Fibroblast of skin of back (primary cell): ENCODE measurements at places on chromosomes 1 and 21.

DNA sequence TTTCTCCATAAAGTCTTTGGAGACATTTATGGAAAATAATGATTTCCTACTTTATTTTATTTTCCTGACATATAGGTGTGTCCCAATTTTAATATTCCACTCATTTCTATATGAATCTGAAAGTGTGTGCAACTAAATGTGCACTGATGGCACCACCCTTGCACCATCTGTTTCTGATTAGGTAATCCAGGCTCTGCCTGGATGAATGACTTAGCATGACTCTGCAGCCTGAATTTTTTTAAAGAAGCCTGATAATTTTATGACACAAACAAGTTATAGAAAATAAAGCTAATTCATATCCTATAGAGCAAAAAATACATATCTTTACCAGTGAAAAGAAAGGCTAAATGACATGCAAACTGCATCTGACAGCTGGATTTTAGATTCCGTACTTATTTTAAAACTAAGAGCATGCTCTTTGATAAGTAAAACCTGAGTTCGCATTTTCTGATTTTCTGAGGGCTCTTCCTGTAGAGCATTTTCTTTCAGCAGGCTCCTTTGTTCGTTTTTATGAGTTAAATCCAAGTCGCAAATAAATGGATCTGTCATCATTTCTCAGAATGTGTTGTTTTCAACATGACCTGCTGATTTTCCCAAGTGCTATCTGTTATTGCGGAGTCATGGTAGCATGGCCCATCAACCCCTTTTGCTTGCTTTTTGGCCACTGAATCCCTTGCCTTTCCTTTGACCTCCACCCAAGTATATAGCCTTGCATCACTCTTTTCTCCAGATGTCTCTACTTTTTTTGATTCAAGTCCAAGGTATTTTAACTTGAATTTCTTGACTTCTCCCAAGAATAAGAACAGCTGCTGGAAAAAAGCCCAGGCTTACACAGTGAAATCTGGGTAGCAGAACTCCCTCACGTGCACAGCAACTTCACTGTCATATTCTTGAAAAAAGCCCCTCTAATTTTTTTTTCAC, 52.8 kb upstream of the LYPLAL1 start:
- peak; percentile 75 for DNase-seq

DNA sequence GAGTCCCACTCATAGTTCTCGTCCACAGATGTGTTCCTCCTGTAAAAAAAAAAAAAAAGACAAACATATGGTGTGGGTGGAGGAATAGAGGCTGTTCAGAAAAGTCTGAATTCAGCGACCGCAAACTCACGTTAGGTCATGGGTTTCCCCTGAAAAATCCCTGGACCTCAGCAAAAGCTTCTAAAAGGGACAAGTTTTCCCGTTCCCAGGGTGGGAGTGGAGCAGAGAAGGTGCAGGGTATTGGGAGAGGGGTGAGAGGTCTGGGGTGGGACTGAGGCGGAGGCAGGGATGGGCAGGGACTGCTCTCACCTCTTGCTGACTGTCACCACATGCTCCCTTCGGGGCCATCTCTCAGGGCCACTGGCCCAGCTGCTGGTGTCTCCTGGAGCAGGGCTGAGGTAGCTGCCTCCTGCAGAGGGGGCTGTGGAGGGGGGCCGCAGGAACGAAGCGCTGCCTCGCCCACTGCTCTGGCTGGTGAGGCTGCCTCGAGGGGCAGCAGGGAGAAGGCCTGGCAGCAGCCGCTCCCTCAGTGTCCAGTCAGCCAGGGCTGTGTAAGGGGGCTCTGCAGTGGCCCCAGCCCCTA, 2.6 kb upstream of the TAGLN2 start:
- no peak for DNase-seq

DNA sequence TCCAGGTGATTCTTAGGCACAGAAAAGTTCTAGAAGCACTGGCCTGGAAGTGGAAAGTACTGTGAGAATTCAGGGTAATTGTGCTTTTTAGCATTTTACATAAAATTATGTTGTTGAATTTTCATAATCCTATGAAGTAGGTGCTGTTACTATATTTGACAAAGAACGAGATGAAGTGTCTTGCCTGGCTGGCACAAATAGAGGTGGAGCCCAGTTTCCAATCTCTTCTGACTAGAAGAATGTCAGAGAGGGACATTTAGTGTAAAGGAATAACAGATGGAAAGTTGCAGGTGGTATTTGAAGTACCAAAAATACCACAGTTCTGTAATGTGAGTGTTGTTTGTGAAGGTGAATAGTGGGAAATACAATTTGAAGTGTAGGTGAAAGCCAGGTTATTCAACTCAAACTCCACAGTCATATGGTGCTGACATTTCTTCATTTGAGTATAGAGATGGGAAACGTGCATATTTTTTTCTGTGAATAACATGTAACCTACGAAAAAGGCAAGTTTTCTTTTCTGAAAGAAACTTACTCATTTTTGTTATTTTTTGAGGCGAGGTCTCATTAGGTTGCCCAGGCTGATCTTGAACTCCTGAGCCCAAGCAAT, 3.5 kb upstream of the TMCO2 start:
- no peak for DNase-seq

DNA sequence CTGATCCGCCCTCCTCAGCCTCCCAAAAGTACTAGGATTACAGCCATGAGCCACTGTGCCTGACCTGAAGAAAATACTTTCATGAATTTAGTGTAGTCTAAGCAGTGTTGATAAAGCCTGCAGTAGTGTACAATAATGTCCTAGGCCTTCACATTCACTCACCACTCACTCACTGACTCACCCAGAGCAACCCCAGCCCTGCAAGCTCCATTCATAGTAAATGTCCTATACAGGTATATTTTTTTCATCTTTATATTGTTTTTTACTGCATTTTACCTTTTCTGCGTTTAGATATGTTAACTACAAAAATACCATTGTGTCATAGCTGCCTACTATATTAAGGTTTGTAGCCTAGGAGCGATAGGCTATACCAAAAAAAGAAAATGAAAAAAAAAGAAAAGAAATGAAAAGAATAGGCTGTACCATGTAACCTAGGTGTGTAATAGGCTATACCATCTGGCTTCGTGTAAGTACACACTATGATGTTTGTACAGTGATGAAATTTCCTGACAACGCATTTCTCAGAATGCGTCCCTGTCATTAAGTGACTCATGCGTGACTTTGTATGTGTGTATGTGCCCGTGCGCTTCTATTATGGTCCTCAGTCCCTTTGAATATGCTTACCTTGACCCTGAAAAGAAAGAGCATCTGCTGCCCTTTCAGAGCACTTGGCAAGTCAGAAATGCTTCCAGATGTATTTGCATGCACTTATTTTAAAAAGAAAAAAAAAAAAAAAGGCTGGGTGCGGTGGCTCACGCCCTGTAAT, 9.2 kb upstream of the SLAMF8 start:
- peak; percentile 50 for DNase-seq

DNA sequence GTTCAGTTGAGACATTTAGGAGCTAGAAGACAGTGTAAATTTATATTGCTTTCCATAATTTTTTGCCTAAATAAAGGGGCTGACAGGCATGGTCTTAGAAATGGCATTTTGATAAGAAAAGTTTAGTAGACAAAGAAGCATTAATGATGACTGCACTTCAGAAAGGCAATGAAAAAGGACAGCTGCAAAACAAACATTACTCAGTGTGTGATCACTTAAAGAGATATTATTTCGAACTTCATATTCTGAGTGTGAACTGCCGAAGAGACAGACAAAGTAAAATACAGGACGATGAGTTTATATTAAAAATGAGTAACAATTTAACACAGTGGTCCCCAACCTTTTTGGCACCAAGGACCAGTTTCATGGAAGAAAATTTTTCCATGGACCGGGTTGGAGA, 243.1 kb downstream of the DPYD start:
- no peak for DNase-seq

DNA sequence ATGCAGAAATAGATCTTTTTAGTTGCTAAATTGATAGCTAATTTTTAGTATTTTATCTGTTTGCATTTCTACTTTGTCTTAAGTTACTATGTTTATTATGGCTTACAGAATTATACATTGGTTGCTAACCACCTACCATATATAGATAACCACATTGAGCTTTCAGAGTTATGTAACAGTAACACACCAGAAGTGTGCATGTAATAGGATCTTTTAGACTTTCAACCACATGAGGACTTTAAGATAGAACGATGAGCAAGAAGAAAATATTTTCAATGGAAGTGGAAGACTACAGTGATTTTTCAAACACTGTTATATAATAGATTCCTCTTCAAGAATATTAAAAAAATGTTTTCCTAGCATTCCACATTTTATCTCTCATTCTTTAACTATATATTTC, 28.8 kb downstream of the TOR1AIP1 start:
- DNase-seq: no peak

DNA sequence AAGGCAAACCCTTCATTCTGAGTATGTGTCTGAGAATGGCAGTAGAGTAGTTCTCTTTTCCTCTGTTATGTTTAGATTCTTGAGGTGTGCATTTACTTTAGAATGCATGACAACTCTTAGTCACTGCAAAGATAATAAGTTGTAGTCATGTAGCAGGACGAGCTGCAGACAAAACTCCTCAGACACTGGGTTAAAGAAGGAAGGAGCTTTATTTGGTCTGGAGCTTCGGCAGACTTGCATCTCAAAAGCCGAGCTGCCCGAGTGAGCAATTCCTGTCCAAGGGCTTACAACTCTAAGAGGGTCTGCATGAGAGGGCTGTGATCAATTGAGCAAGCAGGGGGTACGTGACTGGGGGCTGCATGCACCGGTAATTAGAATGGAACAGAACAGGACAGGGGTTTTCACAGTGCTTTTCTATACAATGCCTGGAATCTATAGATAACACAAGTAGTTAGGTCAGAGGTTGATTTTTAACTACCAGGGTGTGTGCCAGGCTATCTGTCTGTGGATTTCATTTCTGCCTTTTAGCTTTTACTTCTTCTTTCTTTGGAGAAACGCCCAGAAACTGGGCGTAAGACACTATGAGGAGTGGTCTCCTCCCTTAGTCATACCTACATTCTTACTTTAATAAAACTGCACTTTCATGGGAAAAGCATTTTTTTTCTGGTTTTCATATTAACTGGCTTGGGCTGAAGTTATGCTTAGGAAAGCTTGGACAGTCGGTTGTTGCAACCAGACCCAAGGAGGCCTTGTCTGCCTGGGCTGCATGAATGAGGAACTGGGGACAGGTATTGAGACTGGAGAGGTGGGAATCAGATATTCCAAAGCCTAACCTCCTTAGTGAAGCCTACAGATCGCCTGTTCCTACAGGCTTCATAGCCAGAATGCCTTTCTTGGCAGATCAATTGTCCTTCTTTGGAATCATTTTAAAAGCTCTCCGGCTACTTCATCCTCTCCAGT, 115.1 kb downstream of the RHOU start:
- no peak for DNase-seq

- DNase-seq: no peak
Measured at GRCh38 chr1:63590166-63590560, 3.0 kb upstream of the PGM1 start.

GRCh38 chr21:38995071-38995669, 188.1 kb downstream of the PSMG1 start:
- no peak for DNase-seq

GRCh38 chr1:45999507-45999906, 132.9 kb downstream of the PIK3R3 start:
- DNase-seq: no peak

DNA sequence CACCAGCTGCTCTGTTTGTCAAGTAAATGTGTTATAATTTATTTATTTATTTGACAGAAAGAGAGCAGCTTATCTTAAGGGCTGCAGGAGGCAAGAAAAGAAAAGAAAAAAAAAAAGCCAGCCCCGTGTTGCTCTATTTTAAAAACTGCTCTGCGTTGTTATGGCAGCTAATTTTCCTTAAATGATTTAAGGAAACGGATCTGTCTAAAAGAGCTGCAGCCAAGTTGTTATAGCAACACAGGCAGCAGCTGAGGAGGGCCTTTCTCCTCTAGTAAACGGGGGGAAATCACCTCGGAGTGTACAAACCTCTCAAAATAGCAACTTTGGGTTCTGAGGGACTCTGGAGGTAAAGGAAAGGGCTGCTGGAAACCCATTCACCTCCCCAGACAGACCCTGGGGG, 149.2 kb downstream of the BEND5 start:
- DNase-seq: no peak

DNA sequence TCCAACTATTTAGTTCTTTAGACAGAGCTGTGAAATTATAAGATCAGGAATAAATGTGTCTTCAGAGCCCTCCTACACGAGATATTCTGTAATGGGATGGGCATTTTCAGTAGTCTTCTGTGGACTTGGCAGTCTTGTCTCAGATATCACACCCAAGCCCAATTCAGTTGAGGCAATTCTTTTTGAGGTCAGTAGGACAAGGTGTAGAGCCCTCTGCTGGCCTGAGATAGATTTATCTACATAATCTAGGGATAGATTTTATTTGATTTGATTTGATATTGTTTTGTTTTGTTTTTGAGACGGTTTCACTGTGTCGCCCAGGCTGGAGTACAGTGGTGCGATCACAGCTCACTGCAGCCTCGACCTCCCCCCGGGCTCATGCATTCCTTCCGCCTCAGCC, 77.5 kb downstream of the FMN2 start:
- DNase-seq: peak; percentile 34

- no peak for DNase-seq
Measured at GRCh38 chr1:201517631-201518030, 10.7 kb upstream of the CSRP1 start.

DNA sequence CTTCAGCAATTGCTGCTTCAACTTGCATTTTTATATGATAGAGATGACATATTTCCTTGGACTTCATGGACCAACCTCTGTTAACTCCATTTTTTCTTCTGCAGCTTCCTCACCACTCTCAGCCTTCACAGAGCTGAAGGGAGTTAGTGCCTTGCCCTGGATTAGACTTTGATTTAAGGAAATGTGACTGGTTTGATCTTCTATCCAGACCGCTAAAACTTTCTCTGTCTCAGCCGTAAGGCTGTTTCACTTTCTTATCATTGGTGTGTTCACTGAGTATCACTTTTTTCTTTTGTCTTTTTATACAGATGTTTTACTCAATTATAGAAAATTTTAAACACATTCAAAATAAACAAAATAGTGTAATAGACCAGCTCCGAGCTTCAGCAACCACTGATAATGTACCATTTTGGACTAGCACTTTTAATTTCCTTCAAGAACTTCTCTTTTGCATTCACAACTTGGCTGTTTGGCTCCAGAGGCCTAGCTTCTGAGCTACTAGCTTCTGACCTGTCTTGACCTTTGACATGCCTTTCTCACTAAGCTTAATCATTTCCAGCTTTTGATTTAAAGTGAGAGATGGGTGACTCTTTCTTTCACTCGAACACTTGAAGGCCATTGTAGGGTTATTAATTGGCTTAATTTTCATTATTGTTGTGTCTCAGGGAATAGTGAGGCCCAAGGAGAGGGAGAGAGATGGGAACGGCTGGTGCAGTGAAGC, 9.3 kb downstream of the NEK7 start:
- no peak for DNase-seq

GRCh38 chr1:64900916-64901315, 65.4 kb downstream of the JAK1 start:
- DNase-seq: no peak

- no peak for DNase-seq
Measured at GRCh38 chr1:21126324-21126723, 50.4 kb downstream of the EIF4G3 start.
